ENCODE measurements at places on chromosomes 12 and 14.
A peak's percentile ranks its signal among the peaks of the same experiment; 100 is the strongest.

GRCh38 chr12:70576341-70577282 is 60.6 kb downstream of the PTPRB start:
- peak; percentile 70 for DNase-seq

DNA sequence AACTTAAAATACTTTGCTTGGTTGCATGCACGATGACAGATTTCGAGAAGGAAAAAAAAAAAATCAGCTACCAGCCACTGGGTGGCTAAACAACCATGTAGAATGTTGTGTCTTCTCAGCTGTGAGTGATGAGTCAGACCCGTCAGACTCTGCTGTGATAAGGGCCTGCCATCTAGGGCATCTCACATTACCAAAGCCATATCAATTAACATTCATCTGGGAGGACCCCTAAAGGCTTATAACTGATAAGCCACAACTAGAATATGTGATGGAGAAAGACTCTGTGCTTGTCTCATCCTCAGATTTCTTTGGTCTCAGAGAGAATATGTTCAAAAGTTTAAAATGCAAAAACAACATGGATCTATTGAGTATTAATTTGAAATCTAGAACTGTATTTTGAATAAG is 111.5 kb downstream of the PAX9 start:
- no peak for DNase-seq

- peak; percentile 54 for DNase-seq
Observed at GRCh38 chr12:111766608-111767361, at the start of gene ALDH2. Gene ALDH2, plus strand, starts transcription at chr12:111766933. Its CDS starts 50 bp downstream, at chr12:111766983.

DNA sequence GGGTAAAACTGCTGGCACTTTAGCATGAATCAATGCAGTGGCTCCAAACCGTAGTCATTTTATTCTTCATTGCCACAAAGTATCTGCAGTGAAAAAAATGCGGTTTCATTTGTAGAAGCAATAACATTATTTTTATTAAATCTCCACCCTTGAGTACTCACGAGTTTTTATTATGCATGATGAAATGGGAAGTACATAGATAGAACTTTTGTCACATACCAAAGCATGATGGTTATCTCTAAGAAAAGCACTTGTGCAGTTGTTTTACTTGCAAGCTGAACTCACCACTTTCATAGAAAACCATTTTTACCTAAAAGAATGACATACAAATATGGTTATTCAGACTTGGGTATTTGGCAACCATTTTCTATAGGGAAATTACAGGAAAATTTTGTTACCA is 90.3 kb downstream of the PELI2 start:
- DNase-seq = no peak

- no peak for DNase-seq
Observed at GRCh38 chr14:76015668-76016067, 30.1 kb downstream of the IFT43 start.
